IPS-NIHi11 (cell line): ENCODE measurements at places on chromosomes 11 and 22.
A peak's percentile ranks its signal among the peaks of the same experiment; 100 is the strongest.

- no peak for DNase-seq
These were observed 15.1 kb downstream of the TBC1D22A start for GRCh38 chr22:46777609-46777970.

- DNase-seq: no peak
These were observed 3.7 kb downstream of the AKIP1 start for GRCh38 chr11:8914661-8915018.

- DNase-seq: peak; percentile 92
These were observed 104.1 kb upstream of the E2F8 start for GRCh38 chr11:19344661-19345518.

- peak; percentile 76 for DNase-seq
These were observed 29.1 kb upstream of the BIRC3 start for GRCh38 chr11:102287964-102288724.

DNA sequence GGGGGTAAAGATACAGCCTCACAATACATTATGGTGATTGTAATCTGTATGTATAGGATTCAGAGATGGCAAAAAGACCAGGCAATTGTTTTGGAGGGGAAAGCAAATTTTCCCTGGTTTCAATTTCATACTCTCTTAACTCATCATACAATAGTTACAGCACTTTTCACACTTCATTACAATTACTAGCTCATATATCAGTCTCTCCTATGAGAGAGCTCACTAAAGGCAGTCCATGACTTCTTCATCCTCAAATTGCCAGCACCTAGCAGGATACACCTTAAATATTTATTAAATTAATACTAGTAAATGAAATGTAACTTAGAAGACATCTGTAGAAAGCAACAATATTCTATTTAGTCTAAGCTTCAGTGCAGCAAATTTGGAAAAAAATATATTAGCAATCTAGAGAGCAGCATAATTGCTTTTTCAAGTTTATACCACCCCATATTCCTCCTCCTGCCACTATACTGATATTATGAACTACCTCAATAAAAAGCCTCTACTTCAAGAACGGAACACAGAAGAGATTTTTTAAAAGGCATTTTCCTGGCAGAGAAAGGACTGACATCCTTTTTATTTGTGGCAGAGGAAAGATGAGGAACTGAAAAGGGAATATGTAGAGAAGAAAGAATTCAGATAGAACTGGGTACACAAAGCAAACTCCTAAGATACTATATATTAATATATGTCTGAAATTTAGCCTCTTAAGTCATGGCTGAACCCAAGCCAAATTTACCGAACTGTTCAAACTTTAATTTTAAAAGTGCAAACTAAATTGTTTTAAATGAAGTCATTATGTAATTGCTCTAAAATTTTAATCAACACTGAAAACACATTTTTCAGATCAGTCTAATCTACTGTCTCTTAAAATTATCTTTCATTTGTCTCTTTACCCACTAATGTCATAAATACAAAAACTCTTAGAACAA lies 27.7 kb downstream of the PICALM start:
- DNase-seq: no peak

GRCh38 chr11:64685536-64685935 lies 37.5 kb downstream of the NRXN2 start:
- no peak for DNase-seq

GRCh38 chr11:74749127-74749964 lies 697 bp downstream of the RNF169 start:
- DNase-seq: peak; percentile 85

GRCh38 chr22:38700270-38700788 lies 414 bp downstream of the JOSD1 start:
- peak; percentile 85 for DNase-seq

GRCh38 chr11:15430381-15430780 lies 315.7 kb downstream of the INSC start:
- no peak for DNase-seq

DNA sequence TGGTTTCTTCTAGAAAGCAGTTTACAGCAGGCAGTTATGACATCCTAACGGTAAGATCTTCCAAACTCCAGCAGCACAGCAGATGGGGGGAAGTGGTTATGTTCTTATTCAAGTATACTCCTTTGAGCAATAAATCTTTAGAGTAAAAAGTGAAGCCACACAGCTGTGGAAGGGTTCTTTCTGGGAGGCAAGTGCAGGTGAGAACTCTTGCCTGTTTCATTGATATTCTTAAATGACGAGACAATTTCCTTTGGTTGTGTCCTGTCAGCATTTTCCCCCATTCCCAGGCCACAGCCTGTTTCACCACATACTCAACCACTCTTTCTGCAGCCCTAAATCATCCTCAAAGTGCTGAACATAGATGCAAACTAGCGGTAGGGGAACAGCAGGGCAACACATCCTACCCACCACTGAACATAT lies 207.3 kb upstream of the MTNR1B start:
- no peak for DNase-seq

GRCh38 chr11:66467034-66467659 lies 442 bp downstream of the PELI3 start:
- peak; percentile 77 for DNase-seq

GRCh38 chr11:15826826-15827225 lies 529.5 kb downstream of the SOX6 start:
- DNase-seq: peak; percentile 86

DNA sequence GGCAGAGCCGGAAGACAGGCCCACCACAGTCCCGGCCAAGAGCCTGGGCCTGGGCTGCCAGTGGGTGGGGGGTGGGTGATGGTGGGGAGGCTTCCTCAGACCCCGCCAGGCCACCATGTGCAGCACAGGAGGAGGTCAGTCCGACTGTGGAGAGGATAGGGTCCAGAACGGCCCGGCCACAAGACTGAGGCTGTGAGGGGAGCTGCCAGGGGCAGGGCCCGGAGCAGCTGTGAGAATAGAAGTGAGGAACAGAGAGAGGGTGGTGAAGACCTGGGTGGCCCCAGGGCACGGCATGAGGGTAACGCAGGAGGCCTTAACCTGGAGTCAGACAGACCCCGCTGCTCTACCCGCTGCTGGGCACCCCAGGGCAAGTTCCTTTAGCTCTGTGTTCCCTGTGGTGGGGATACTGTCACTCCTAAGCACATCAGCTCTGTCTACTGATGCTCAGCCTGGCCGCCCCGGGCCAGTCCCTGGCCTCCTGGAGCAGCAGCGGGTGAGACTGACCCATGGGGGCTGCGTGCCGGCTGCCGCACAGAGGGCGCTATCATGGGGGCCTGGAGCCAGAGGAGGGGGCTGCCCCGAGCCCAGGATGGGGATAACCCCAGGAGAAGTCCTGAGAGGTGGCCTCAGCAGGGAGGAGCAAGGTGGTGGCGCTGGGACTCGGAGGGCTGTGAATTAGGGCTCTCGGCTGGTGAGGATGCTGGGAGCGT lies 1.7 kb downstream of the FERMT3 start:
- DNase-seq: no peak

- DNase-seq: no peak
These were observed 12.1 kb downstream of the TTLL8 start for GRCh38 chr22:50046019-50046415.

DNA sequence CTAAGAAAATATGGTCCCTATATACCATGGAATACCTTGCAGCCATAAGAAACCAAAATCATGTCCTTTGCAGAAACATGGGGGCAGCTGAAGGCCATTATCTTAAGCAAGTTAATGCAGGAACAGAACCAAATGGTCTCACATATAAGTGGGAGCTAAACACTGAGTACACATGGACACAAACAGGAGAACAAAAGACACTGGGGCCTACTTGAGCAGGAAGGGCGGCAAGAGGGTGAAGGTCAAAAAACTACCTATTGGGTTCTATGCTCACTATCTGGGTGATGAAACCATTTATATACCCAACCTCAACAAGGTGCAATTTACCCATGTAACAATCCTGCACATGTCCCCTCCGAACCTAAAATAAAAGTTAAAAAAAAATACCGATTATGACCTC lies 22.5 kb downstream of the GAS2 start:
- DNase-seq: no peak

DNA sequence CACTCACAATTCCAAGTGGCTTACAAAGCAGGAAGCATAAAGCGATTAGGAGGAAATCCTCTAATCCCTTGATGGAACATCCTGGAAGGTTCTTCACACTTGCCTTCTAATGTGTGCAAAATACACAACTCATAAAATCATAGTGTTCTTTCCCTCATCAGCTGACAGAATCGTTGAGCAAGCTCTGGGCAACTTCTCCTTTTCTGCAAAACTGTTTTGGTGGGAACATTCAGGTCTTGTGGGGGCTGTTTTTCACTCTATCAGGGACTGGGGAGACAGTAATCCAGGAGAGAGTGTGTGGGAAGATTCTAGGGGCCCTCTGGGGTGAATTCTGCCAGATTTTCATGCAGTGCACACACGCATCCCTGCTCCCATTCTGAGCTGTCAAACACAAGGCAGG lies 53.2 kb downstream of the IRAG1 start:
- no peak for DNase-seq

DNA sequence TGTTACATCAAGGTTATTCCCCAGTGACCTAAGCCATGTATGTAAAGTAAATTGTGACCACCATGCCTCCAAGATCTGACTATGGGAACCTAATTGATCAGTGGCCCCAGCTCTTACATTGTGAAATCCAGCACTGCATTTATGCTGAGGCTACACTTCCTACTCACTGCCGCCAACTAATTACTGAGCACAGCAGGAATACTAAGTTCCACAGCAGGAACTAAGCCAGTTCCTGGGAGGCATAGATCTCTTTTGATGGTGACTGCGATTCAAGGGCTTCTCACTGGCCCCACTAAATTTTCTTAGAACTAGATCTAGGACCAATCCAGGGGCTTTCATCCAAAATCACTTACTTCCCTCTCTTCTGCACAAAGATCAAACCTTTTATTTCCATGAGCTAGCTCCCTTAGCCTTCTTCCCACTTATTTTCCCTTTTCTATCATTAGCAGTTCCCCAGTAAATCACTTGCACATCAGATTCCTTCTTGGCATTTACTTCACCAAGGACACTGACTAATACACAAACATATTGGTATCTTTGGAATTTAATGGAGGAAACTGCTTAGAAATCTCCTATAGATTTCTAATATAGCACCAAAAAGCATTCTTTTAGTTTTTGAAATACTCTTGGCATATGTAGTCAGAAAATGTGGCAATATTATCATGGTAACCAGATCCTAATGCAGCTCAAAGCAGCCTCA lies 46.0 kb downstream of the CNTN5 start:
- DNase-seq: peak; percentile 16
